ENCODE measurements at places on chromosomes 4 and X. TPM values are rescaled to one million over a fixed set of nuclear protein-coding genes. Genes with fewer than 3 reads are reported as not detected.

Gene POU3F4
- not detected for total RNA-seq

DNA sequence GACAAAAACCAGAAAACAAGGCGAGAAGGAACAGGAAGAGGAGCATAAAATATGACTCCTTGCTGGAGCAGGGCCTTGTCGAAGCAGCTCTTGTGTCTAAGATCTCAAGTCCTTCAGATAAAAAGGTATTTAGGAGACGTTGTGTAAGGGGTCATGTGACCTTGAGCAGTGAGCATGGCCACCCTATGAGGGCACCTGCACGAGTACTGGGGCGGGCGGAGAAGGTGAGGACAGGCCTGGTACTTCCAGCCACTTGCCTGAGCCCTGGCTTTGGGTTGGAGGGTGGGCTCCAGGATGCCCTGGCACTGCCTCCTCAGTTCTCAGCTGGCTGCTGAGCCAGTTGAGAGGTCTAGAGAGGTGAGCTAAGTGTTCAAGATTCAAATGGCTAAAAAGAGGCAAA lies 29.9 kb downstream of the NSD2 start:
- no peak for DNase-seq

Gene TBC1D14
- total RNA-seq = 52.2 TPM

DNA sequence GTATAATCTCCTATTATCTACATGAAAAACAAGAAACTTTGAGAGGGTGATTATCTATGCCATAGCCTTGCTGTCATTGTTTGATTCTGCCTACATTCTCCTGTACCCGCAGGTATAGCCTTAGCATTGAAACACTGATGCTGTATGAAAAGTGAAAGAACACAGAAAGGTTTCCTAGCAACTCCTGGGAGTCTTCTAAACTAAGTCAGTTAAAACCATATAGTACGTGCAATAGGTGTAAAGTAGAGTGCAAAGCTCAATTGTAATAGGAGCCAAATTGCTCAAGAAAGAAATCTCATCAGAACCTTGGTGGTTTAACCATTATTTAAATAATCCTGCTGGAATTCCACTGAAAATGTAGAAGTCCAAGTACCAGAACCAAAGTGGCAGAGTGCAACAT lies 489.7 kb downstream of the PCDH10 start:
- DNase-seq = no peak

- no peak for DNase-seq
Measured at GRCh38 chrX:109294097-109294814, 187.6 kb downstream of the GUCY2F start.
